ENCODE measurements at places on chromosomes 5 and 9.

DNA sequence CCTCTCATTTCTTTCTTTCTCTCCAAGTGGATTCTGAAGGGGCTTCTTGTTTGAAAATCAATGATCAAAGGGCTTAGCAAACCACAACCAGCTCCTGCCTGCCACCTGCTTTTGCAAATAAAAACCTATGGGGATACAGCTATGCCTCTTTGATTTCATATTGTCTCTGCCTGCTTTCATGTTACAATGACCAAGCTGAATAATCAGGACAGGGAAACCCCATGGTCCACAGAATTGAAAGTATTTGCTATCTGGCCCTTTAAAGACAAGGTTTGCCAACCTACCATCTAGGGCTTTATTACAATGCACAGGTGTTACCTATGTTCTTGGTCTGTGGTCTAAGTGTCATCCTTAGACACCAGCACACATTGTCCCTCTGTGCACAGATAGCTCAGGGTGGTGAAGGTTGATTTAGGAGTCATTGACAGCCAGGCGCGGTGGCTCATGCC is 28.8 kb upstream of the PLIN2 start:
- no peak for DNase-seq

GRCh38 chr5:103942587-103943186 is 380.1 kb upstream of the NUDT12 start:
- no peak for DNase-seq

DNA sequence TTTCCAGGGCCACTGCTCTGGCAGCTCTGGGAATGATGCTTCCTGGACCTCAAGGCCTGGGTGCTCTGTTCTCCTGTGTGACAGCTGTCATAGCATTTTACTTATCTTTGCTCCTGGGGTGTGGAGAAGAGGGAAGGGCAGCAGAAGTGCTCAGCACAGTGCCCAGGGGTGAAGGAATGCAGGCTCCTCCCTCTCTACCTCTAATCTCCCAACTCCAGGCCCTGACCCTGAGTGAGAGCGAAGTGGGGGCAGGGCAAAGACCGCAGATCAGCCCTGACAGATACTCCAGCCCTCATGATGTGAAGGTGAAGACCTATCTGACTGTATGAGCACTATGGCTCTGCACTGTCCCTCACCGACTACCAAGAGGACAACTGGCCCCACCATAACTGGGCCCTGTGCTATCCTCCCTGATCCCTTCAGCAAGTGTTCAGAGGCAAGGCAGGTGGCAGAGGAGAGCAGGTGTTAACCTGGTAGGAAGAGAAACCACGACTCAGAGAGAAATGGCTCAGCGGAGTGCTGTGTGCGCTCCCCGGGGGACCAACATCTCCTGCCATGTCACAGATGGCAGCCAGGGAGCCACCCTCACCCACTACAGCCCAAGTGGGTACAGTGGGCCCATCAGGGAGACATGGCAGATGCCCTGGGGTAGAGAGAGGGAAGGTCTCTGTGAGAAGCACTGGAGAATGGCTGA is 16.8 kb downstream of the ACSL6 start:
- DNase-seq: no peak

- DNase-seq: no peak
Observed at GRCh38 chr9:96175796-96176195, 126.2 kb downstream of the HSD17B3 start.

GRCh38 chr5:38117784-38118479 is 140.4 kb upstream of the EGFLAM start:
- no peak for DNase-seq

Measured in ascending aorta (tissue), 2 donors.